ENCODE measurements at places on chromosomes 7 and 10.

DNA sequence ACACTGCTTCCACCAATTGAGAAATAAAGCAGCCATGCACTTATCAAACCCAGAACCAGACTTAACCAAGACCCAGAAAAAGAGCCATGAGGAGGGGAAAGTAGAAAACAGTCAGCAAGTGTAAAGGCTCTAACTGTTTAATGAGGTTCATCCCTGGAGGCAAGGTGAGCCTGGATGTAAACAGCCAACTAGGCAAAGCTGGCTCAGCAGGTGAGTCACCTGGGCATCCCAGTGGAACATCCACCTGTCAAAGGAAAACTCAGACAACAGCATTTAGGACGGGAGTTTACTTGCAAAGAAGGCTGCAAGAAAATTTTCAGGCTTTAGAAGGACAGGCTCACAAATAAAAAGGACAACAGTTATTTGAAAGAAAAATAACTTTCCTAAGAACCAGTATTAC, 153.0 kb downstream of the SNX13 start:
- DNase-seq = no peak

DNA sequence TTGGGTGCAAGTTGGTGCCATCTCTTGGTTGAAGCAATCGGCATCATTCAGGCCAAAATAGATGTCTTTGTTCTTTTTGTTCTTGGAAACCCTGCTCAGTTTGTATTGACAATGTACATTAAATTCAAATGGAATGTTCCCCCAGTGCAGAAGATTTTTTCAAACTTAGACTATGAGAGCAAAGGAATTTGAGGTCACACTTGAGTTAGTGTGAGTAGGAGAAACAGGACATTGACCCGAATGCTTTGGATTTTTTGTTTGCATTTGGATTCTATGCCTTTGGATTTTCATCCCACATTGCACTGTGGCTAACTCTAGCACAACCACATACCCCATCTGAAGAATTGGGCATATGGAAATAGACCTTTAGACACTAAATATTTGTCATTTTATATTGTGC, 480.0 kb downstream of the GALNT17 start:
- DNase-seq = no peak

DNA sequence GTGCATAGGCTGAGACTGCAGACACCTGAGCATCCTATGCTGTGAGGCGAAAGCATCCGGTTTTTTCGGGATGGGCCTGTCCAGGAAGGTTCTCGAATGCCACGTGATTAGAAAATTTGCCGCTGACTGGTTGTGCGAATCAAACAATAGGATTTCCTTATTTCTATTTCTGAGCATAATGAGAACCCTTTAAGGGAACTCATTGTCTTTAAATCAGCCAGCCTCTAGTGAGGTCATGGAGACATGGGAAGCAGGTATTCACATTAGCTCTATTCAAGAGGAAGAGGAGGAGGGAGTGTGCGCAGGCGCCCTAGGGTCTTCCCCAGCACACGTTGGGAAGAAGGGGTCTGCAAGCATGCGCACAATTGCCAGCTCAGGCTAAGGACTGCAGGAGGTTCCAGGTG, 5.6 kb downstream of the GIMAP1 start:
- no peak for DNase-seq

GRCh38 chr10:28793482-28793881, 116.2 kb downstream of the BAMBI start:
- DNase-seq = no peak

- DNase-seq = no peak
Observed at GRCh38 chr10:95509251-95509650, 51.9 kb downstream of the SORBS1 start.

GRCh38 chr7:33191340-33191739, 62.0 kb downstream of the BBS9 start:
- no peak for DNase-seq

GRCh38 chr7:1749864-1750466, 79.9 kb downstream of the ELFN1 start:
- no peak for DNase-seq

All from activated naive CD4-positive, alpha-beta T cell (primary cell).